Right ventricle myocardium inferior (tissue), 1 donor: ENCODE measurements at places on chromosomes 13 and 19. TPM values are rescaled to one million over a fixed set of nuclear protein-coding genes. Genes with fewer than 3 reads are reported as not detected.

- DNase-seq: no peak
Observed at GRCh38 chr19:13001502-13002165, 6.4 kb downstream of the NFIX start.

GRCh38 chr13:113907635-113908617, 44.0 kb upstream of the GAS6 start:
- no peak for DNase-seq

DNA sequence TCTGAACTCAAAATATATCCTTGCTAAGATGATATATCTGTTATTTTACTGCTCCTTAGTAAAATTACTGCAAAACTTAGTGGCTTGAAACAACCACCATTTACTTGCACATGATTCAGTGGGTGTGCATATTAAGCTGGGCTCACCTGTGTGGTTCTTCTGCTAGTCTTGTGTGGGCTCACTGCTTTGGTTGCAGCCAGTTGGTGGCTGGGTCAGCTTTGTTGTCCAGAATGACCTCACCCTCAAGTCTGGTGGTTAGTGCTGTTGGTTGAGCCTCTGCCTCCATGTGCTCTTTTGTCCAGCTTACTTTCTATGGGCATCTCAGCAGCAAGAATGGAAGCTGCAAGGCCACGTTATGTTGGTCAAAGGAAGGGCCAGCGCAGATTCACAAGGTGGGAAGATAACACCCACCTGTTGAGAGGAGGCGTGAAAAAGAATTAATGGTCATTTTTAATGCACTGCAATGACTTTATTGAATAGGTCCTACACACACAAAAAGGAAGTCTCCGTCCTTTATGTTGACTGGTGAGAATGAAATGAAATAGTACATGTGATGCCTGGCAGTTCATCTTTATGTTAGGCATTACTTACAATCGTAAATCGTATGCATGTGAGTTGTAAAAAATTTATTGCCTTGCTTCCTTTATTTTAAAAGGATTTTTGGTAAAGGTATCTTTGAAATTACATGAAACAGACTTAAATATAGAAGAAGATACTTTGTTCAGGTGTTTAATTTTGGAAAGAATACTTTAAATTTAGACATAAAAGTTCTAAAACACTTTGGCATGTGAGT, 34.3 kb downstream of the URI1 start:
- DNase-seq: no peak

- DNase-seq: no peak
Observed at GRCh38 chr13:43129511-43130110, 106.2 kb downstream of the DNAJC15 start.

- DNase-seq: no peak
Observed at GRCh38 chr13:56622840-56623239, 517.9 kb upstream of the PRR20A start.

DNA sequence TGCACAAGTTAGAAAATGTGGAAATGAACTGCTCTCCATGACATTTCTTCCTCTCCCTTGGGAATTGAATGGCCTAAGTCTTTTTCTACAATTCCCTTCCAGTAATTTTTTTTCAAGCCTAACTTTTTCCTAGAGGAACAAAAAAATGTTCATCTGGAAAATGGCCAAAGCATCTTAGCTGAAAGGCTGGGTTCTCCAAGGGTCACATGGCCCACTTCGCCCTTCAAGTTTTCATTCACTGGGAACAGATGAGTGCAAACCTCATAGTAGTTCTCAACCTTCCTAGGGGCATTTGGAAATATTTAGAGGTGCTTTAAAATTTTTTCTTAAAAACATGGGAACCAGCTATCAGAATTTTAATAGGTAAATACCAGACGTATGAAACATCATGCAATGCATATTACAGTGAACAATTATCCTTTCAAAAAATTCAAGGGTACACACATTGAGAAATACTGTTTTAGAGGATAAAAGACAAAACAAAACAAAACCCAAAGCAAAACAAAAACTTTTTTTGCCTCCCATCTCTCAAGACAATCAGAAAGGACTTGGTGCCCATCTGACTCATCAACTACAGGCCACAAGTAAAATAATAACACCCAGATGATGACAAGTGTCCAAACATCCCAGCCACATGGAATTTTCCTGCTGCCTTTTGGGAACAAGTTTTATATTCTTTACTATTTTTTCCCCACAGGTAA, 208.8 kb downstream of the SLITRK6 start:
- no peak for DNase-seq

DNA sequence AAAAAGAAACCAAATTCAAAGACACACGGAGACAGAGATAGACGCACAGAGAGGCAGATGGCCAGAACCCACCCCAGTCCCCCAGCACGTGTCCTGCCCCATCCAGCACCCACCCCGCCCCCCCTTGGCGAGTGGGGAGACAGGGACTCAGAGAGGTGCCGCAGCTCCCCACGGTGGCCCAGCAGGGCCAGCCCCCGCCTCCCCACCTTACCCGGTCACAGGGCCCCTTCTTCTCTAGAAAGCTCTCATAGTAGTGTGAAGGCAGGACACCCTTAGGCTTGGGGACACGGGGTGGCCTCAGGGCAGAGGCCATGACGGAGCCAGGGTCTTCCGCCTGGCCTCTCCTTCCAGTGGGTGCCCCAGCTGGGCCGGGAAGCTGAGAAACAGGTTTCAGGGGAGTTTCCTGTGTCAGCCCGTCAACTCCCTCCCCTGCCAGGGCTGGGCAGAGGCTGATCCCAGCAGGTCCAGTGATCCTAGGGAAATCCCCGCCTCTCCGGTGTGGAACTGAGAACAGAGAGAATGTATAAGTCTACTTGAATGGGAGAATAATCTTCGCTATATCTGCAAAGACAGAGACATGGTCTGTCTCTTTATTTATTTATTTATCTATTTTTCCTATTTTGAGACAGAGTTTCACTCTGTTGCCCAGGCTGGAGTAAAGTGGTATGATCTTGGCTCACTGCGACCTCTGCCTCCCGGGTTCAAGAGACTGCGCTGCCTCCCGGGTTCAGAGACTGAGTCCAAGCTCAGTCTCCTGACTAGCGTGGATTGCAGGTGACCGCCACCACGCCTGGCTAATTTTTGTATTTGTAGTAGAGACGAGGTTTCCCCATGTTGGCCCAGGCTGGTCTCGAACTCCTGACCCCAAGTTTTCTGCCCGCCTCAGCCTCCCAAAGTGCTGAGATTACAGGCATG, at the start of gene STAP2:
STAP2 (minus strand) TSS at position 387 of the 915 bp plus-strand sequence; CDS start at position 313, 74 bp downstream.
- DNase-seq: peak; percentile 11

GRCh38 chr19:46016426-46017094, 6.3 kb downstream of the PGLYRP1 start:
- peak; percentile 90 for DNase-seq

- no peak for DNase-seq
Observed at GRCh38 chr13:106372199-106373155, 163.0 kb downstream of the EFNB2 start.

GRCh38 chr19:38640368-38640767, 7.1 kb upstream of the ACTN4 start:
- DNase-seq: no peak

- DNase-seq: no peak
Observed at GRCh38 chr13:76634431-76635191, 251.6 kb downstream of the KCTD12 start.

DNA sequence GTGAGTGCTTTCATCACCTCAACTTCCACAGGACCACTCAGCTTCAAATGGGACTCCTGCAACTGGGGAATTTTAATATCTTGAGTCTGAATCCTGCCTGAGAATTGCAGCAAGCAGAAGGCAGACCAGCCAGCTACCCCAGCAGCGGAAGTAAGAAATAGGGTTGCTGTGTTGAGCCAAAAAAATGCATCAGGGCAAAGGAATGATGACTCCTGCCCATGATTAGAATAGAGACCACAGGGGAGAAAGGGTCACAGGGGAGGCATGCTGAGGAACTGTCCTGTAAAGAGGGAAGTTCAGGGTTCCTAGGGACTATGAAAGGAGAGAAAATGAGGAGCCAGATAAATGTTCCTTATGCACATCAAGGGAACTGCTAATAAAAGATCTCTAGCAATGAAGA, 370.2 kb downstream of the KCTD12 start:
- DNase-seq: no peak

Gene RNF225
- total RNA-seq: not detected

Gene BEST2
- not detected for total RNA-seq

Gene SOX1
- not detected for total RNA-seq

Gene MBD3L3
- not detected for total RNA-seq

Gene CYP4F11
- 0.30 TPM for total RNA-seq

Gene DZIP1
- 4.7 TPM for total RNA-seq

Gene LILRB5
- 8.5 TPM for total RNA-seq

Gene MAST3
- total RNA-seq: 5.5 TPM
